Stimulated activated CD4-positive, alpha-beta T cell treated with anti-CD3 and anti-CD28 coated beads, Interleukin-15, amount 100 ng/mL, for 24 hours (primary cell): ENCODE measurements at places on chromosomes 5 and 9.
A peak's percentile ranks its signal among the peaks of the same experiment; 100 is the strongest.

GRCh38 chr5:158849219-158849791 is 250.4 kb downstream of the EBF1 start:
- no peak for DNase-seq

DNA sequence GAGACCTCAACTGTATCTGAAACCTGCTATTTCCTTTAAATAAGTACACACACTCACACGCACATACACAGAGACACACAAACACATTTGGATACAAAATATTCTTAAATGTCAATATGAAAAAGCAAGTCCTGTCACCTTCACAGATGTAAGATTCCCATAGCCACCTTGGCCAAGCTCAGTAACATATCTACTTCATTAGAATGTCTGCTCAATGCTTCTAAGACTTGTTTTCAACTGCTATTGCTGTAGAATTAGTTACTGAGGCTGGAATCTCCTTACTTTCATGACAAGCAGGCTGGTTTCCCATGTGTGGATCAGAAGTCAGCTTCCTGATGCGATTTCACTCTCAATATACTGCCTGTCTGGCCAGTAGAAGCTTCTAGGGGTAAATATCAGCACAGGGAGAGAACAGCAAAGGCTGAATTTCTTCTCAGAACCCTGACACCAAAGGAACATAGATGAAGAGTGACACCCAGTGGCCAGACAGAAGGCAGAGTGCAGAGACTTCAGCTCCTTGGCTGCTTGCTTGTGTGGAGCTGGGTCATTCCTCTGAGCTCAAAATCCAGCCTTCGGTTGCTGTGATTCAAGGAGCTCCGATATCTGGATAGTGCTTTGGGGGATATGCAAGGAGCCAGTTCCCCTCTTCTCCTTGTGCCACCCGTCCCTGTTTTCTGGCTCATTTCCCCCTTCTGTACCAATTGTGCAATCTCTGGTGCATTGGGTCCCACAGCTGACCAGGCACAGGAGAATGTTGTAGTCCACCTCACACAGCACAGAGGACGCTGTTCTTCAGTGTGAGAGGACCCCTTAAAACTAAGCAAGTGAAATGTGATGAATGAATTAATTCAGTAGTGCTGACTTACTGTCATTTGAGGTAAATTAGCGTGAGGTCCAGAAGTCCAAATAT is 26.6 kb upstream of the ABLIM3 start:
- DNase-seq, result peak; percentile 53

- no peak for DNase-seq
Measured at GRCh38 chr5:138339091-138339456, 1.0 kb downstream of the FAM53C start.

DNA sequence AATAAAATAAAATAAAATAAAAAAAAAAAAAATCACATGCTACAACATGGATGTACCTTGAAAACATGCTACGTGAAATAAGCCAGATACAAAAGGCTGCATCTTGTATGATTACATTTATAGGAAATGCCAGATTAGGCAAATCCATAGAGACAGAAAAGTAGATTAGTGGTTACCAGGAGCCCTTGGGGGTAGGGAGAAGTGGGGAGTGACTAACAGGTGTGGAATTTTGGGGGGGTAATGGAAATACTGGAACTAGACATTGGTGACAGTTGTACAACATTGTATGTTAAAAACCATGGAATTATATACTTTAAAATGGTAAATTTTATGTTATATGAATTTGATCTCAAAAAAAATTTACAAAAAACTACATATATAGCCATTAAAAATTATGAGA is 47.3 kb downstream of the SLC1A1 start:
- no peak for DNase-seq

- no peak for DNase-seq
Measured at GRCh38 chr5:160493806-160494338, 72.2 kb downstream of the PTTG1 start.

- no peak for DNase-seq
Measured at GRCh38 chr5:25107853-25108252, 463.1 kb upstream of the CDH10 start.

DNA sequence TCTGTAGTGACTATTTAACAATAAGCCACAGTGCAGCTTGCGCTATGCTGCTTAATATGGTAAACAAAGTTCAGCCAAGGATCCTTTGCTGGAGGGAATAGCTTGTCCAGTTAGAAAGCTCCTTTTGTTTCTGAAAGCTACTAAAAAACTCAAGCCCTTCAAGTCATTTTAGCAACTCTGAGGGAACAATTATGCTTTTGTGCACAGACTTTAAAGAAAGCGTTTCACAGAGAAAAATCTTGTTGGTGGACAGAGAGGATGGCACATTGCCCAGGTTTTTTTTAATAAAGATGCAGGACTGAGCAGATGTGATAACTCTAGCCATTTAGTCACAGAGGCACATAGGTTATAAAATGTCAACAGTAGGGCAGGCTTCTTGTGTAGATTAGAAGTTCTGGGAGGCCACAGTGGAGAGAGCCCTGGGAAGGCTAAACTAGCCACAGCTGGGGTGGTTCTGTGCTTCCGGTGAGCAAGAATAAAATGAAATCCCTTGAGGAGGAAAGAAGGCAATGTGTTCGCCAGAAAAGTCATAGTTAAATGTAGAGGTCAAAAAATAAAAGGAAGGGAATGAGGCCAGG is 63.4 kb downstream of the ALDH7A1 start:
- DNase-seq, result no peak

GRCh38 chr5:96151891-96152290 is 190.2 kb upstream of the ELL2 start:
- no peak for DNase-seq

DNA sequence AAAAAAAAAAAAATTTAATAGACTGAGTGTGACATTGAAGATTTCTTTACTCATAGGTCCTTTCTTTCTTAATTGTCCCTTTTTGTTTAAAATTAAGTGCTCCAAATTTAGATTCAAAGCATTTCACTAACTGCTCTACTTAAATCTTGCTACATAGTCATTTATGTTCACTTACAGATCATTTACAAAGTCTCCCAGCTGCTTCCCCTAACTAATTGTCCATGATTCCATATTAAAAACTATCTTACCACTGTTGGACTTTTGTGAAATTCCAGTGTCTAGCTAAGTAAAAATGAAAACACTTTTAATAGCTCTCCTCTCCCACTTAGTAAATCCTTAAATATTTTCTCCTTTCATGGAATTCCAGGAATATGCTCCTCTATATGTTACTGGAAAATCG is 850.5 kb downstream of the NR2F1-AS1 start:
- DNase-seq, result no peak

DNA sequence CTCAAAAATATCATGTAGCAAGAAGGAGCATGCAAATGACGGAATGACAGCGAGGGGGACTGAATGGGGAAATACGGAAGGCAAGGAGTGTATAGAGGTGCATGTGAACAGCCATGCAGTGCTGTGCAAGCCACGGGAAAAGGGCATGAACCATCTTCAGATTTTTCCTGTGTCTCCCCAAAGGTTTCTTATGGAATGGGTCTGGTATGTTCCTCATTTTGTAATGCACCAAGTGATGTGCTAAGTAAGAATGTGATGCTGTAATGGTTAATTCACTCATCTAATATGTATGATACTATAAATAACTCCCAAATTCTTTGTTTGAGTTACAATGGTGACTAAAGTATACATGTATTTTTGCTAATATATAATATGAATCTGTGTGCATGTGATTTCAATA is 99.0 kb upstream of the DAB2 start:
- DNase-seq, result no peak

DNA sequence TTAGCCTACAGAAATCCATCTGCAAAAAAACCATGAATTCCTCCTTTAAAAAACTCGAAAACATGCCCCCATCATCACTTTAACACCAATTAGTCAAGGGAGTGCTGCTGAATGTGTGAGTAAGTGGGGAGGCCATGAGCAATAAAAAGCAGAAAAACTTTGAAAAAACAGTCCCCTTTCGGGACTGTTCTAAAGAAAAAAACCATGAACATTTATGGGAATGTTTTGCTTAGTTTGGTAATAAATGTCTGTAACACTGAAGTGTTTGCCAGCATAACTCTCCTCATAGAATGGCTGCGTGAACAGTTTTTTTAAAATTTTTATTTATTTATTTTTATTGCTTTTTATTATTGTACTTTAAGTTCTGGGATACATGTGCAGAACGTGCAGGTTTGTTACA is 99.4 kb upstream of the TARS1 start:
- no peak for DNase-seq

- DNase-seq, result no peak
Measured at GRCh38 chr9:76358628-76359280, 35.5 kb downstream of the RFK start.

- no peak for DNase-seq
Measured at GRCh38 chr5:179198825-179199224, 138.7 kb downstream of the ZNF354C start.

DNA sequence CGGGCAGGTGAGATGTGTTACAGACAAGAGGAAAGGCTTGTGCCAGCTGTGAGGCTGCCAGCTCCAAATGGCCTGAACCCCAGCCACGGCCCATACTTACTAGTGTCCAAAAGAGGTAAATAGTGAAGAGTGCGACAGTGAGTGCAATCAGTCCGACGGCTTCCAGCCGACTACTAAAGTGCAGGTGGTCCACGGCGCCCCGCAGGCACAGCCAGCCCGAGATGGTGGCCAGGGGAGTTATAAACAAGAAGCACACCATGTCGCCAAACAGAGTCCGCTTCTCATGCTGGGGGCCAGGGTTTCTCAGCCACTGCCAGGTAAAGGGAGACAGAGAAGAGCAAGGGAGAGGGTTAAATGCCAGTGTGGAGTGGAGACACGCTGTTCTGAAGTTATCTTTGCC is 101.1 kb downstream of the LMNB1 start:
- DNase-seq, result no peak

GRCh38 chr9:132755096-132755495 is 84.8 kb downstream of the GTF3C4 start:
- no peak for DNase-seq

DNA sequence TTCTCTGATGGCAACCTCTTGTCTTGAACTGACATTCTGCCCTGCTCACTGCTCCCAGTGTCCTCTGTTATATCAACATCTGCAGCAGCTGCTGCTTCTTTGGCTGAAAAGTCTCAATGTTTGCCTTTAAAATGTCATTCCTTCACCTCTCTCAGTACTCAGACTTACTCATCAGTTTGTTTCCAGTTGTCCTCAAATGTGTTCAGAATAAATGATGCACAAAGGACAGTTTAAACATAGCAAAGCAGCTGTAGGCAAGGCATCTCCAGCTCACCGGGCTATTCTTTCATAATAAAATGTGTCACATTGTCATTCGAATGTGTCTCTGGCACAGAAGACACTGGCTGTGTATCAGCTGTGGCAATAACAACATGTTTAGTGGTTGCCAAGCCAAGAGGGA is 590.9 kb upstream of the ZNF608 start:
- no peak for DNase-seq

- no peak for DNase-seq
Measured at GRCh38 chr9:96660692-96661248, 5.7 kb upstream of the PRXL2C start.

DNA sequence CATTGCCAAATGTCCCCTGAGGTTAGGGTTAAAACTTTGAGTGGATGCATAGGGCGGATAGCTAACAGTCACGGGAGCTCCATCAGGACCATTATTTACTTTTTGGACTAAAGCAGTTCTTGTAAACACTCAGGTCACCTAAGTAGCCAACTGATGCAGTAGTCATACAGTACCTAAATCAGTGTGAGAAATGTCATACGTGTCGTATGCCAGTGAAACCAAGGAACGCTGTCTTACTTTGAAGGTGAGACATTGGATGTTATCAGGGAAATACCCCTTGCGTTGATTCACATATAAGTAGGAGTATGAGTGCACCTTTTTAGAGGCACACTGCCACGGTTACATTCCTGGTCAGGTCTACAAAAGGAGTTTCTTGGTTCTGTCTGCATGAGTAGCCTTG is 101.9 kb downstream of the LNPEP start:
- no peak for DNase-seq

DNA sequence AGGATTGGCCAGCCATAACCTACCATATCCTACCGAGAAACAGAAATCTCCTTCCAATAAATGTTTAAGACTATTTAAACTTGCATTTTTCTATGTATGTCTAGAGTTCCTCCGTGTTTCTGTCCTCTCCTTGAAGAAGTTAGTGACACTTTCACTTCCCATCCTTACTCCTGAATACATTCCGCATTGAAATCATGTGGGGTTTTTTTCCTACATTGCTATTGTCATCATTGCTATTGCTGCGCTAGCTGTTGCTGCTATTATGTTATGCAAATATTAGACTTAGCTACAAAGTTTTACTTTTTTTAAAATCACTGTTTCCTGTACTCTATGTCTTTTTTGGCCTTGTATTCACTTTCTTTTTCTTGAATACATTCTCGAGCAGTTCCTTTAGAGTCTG is 83.3 kb upstream of the NEK6 start:
- DNase-seq, result no peak

DNA sequence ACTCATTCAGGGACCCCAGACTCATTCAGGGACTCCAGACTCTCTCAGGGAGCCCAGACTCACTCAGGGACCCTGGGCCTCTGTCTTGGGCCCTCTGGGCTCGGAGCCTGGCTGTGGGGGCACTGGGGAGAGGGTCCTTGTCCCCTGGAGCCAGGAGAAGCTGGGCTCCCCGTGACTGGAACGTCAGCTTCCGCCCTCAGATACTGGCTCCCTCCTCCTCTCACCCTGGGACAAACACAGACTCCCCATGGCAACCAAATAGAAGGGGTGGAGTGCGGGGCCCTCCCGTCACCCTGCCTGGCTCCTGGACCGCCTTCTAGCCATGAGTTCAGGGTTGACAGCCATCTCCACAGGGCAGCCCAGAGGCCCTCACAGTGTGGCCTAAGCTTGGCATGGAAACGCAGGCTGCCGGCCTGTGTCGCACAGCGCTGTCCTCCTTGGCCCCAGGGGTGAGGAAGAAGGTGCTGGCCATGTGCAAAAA is 27.6 kb downstream of the ZDHHC11B start:
- peak; percentile 3 for DNase-seq

DNA sequence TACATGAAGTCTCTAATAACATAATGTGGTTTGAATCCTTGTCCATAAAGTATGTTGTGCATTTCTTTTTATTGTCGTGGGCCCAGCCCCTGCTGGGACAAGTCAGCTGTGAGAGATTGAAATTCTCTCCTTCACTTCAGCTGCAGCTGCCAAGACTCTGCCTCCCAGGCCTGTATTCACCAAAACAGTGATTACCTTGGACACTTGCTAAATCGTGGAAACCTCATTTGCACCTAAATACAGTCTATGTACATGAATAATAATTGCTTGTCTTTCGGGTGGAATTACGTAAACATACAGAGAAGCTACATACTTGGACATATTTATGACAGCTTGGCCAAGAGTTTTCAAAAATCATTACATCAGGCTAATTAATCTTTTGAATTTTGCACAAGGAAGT is 898.5 kb upstream of the SEMA6A start:
- DNase-seq, result no peak
